ENCODE measurements at places on chromosomes 4 and X. TPM values are rescaled to one million over a fixed set of nuclear protein-coding genes. Genes with fewer than 3 reads are reported as not detected.

The LARP7 gene
- total RNA-seq = 46.2 TPM

The CENPVL2 gene
- 3.5 TPM for total RNA-seq

The FAM156A gene
- 14.0 TPM for total RNA-seq

The DOK7 gene
- total RNA-seq = 0.22 TPM

The CDKL5 gene
- 13.0 TPM for total RNA-seq

The CT47B1 gene
- not detected for total RNA-seq

The GPR82 gene
- not detected for total RNA-seq

The DAPP1 gene
- not detected for total RNA-seq

The TRIM60 gene
- total RNA-seq = not detected

The SLC49A3 gene
- 5.8 TPM for total RNA-seq

The WDR17 gene
- 4.4 TPM for total RNA-seq

The PLS3 gene
- total RNA-seq = 96.7 TPM

The COL4A6 gene
- 12.8 TPM for total RNA-seq

The CXorf66 gene
- total RNA-seq = not detected

The IL1RAPL1 gene
- total RNA-seq = 0.13 TPM

Measured in WTC11 (cell line).